ENCODE measurements at places on chromosomes 7 and 10.

DNA sequence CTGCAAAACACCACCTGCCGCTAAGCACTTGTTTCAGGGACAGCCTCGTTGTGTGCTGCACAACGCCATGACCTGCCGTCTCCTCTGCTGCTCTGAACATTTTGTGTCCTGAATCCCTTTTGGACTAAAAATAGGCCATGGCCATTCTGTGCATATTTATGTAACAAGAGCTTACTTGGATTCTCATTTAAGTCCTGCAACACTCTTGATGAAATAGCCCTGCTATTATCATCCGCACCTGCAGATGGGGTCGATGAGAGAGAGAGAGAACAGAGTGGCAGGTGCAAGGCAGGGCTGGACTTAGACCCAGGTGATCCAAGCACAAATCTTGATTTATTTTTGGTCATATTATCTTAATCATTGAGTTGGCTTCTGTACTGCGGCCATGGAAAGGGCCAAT is 121.2 kb upstream of the PRKCQ start:
- DNase-seq: no peak

DNA sequence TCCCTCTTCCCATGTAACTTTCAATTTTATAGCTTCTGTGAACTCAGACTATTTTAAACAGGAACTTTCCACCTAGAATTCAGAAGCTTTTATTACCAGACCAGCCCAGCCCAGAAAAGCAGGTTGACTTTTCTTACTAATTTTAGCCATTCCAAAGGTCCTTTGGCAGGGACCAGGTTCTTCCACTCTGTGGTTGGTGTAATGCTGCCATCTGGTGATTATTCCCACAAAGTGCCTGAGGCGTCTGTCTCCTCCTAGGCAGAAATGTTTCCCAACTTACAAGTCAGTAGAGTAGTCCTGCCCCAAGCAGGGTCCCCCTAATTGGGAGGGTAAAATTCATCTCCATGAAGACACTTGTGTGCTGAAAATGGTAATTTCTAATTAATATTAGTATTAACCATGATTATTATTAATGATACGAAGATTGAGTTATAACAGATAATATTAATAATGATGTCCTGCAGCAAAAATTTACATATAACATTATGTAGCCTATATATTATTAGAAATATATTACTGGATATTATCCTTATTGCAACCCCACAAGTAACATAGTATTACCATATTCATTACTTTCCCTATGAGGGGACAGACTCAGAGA is 53.0 kb upstream of the PPP1R17 start:
- no peak for DNase-seq

- DNase-seq: no peak
Observed at GRCh38 chr10:71075759-71076472, 136.5 kb upstream of the UNC5B start.

DNA sequence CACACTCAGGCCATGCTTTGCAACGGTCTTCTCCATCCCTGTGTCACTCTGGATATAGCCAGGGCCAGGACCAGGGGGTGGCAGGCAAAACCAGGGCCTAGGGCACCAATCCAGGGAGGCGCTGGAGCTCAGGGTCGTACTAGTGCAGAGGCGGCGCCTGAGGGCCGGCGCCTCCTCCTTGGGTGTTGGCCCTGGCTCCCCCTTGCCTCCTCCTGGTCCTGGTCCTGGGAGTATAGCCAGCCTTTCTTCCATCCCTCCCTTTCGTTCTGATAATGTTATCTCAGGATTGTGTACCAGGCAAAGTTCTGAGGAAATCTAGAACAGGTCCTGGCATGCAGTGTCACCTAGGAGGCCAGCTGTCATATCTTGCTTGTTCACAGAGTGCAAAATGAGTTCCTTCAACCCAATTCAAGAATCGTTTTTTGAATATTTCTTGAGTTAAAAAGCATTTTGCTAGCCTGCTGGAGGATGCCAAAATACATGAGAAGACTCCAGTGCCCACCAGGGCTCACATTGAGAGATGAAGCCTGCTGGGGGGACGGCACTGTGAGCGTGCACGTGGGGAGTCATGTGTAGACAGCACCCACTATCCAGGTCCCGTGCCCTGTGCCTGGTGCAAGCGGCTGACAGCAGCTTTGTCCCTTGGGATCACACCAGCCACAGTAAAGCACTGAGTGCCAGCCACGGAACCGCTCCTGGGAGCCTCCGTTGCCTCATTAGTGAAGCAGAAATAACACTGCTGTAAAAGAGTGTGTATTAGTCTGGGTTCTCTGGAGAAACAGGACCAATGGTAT is 106.9 kb upstream of the C7orf33 start:
- DNase-seq: no peak

DNA sequence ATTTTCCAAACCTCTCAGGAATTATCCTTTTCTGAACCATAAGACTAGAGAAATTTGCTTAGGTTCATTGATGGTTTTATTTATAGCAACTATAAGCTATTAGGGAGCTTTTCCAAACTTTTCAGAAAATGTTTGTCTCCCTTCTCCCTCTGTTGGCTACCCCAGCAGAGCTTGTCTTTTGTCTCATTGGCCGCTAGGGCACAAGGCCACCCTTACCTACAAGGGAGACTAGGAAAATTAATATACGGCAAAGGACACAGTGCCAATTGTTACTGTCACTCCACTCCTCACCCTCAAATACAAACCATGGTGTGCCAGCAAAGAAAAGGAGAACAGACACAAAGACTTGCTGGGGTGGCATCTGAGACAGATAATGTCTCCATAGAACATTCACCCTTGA is 471.4 kb downstream of the XPNPEP1 start:
- DNase-seq: no peak

All from CD8-positive, alpha-beta memory T cell (primary cell).